ENCODE measurements at places on chromosomes 11 and 22.

GRCh38 chr11:492427-493226 lies 14.4 kb downstream of the RNH1 start:
- DNase-seq, result no peak

DNA sequence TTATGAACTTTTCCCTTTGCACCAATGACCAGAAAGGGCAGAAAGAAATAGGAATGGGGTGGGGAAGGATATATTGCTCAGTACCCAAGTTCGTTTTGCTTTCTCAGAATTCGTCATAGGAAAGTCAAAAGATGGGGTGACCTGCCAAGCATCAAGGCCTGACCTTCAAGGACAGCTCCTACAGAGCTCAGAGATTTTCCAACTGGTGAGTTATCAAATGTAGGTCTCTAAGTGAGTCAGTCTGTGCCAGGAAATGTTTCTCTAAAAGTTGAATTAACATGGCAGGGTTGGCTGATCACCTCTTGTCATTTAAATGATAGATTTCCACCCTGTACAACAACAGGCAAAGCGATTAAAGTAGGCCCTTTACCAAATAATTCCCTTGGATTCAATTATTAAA lies 307.2 kb downstream of the CADM1 start:
- no peak for DNase-seq

DNA sequence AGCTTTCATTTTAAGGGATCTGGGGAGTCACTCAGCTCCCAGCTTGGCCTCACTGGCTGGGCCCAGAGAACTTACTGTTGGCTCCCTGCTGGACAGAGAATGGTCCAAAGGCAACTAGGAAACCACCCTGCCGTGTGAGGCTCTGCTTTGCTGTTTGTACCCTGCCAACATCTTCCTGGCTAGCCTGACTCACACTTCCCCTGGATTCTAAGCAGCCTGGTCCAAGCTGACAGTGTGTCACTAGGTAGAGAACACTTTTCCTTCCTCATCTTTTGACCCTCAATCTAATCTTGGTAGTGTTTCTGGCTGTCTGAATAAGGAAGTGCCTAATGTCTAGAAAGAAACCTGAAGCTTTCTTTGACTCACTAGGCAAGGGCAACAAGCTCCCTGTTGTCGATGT lies 76.7 kb downstream of the FAR1 start:
- no peak for DNase-seq

DNA sequence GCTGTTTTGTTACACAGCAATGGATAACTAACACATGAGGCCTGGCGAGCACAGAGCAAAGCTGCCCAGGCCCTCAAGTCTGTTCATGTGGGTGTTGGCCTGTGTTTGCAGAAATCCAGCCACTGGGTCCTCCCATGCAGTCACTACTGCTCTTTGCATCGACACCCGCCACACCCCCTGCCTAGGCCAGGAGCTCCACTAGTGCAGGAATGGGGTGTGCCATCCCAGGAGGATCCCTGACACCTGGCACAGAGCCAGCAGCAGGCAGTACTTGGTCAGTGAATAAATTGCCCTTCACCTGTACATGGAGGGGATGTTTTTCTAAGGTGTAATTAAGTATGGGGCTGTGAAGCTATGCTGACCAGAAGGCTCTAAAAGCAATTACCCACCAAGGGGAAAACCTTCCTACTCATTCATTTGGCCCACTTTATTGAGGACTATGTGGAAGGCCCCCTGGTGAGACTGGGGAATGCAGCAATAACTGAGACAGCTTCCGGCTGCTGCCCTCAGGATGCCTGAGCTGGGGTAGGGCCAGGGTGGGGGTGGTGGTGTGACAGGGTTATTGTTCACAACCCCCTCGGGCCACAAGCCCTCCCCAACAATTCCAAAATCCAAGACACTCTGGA lies 160.8 kb downstream of the CRYBB2 start:
- DNase-seq, result no peak

All from hippocampal formation (tissue), 2 donors.